ENCODE measurements at places on chromosomes 2 and 18.

DNA sequence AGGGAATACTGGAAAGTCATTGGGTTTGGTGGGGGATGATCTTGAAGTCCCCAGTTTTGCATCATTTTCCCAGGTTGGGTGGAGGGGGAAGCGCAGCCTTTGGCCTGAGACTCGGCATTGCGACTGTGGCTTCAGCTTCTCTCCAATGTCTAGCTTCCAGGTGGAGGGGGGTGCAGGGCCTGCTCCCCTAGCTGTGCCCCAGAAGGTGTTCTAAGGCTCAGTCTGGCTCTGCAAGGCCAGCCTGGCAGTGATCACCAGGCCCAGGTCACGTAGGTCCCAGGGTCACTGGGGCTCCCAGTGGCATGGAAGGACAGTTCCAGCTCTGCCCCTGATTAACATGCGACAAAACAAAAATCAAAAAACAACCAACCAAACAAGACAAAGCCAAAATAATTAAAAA lies 56.9 kb upstream of the HAAO start:
- no peak for DNase-seq
- no peaks in the 10 kb centered on the region for H3K27me3 ChIP-seq
- peaks cover 27% of the 10 kb centered on the region for H3K4me1 ChIP-seq
- H3K36me3 ChIP-seq = no peaks in the 10 kb centered on the region
- H3K4me3 ChIP-seq = no peak overlapping the region

DNA sequence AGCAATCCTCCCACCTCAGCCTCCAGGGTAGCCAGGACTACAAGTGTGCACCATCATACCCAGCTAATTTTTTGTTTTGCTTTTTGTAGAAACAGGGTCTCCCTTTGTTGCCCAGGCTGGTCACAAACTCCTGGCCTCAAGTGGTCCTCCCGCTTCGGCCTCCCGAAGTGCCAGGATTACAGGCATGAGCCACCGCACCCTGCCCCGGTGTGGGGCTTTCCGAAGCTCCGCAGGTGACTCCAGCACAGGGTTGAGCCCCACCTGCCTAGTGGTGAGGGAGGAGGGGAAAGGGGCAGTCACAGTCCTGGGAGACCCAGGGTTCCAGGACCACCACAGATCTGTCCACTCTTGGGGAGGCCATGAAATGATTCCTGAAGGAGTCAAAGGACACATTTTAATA lies 5.2 kb downstream of the PRLH start:
- peaks cover 2% of the 10 kb centered on the region for H3K27me3 ChIP-seq
- no peaks in the 10 kb centered on the region for H3K36me3 ChIP-seq
- H3K4me1 ChIP-seq = peaks cover 12% of the 10 kb centered on the region
- peak overlapping the region; percentile 54 for H3K27ac ChIP-seq
- peak; percentile 58 for DNase-seq

DNA sequence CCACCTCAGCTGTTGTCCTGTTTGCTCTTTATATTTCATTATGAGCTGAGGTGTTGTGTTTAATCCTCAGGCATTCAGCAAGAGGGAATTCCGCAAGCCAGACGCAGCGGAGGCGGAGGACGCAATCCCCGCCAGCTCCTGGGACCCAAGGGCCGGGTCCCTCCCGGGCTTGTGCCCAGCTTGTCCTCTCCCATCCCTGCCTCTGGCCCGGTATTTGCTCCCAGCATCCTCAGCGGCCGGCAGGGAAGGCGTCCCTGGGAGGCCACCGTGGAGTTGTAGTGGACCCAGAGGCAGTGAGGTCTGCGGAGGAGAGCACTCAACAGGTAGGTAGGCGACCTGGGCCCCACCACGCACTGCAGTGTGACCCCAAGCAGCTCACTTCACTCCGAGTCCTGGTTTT lies 42.5 kb upstream of the FOSL2 start:
- no peak overlapping the region for H3K27ac ChIP-seq
- H3K27me3 ChIP-seq = no peaks in the 10 kb centered on the region
- no peak overlapping the region for H3K4me3 ChIP-seq

- H3K36me3 ChIP-seq = peaks cover 16% of the 10 kb centered on the region
- H3K27ac ChIP-seq = no peak overlapping the region
- peaks cover 44% of the 10 kb centered on the region for H3K4me1 ChIP-seq
- no peak overlapping the region for H3K4me3 ChIP-seq
- H3K27me3 ChIP-seq = no peaks in the 10 kb centered on the region
Measured at GRCh38 chr2:233402789-233403188, 48.5 kb downstream of the DGKD start.

- H3K4me3 ChIP-seq = no peak overlapping the region
- DNase-seq = no peak
- no peaks in the 10 kb centered on the region for H3K27me3 ChIP-seq
- H3K4me1 ChIP-seq = peaks cover 2% of the 10 kb centered on the region
- H3K36me3 ChIP-seq = no peaks in the 10 kb centered on the region
Measured at GRCh38 chr2:112679484-112679883, 33.7 kb downstream of the SLC20A1 start.

DNA sequence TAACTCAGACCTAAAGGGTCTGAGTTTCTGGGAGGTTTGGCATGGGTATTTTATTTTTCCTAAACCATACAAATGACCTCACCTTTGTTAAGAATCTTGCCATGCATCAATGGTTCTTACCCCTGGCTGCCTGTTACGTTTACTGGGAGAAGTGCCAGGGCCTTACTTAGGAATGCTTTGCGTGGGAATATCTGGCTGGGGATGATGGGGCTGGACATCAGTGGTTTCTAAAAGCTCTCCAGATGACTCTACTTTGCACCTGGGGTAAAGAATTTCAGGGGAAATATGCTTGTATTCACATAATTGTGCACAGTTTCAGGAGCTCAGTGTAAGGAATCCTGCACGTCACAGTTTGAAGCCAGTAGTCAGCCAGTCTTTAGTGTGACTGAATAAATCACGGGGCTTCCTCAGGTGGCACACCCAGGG lies 18.2 kb upstream of the DAW1 start:
- H3K27ac ChIP-seq = peak overlapping the region; percentile 74
- no peaks in the 10 kb centered on the region for H3K27me3 ChIP-seq
- H3K4me1 ChIP-seq = peaks cover 71% of the 10 kb centered on the region

GRCh38 chr2:9191041-9191481 lies 15.6 kb upstream of the ASAP2 start:
- peak overlapping the region; percentile 46 for H3K4me3 ChIP-seq
- no peaks in the 10 kb centered on the region for H3K36me3 ChIP-seq
- no peaks in the 10 kb centered on the region for H3K27me3 ChIP-seq
- peak overlapping the region; percentile 98 for H3K27ac ChIP-seq

- no peaks in the 10 kb centered on the region for H3K36me3 ChIP-seq
- H3K4me1 ChIP-seq = peaks cover 29% of the 10 kb centered on the region
- no peaks in the 10 kb centered on the region for H3K27me3 ChIP-seq
- no peak for DNase-seq
Measured at GRCh38 chr2:45119038-45119437, 109.8 kb upstream of the SIX2 start.
